Activated CD8-positive, alpha-beta T cell treated with anti-CD3 and anti-CD28 coated beads for 36 hours (primary cell): ENCODE measurements at places on chromosomes 7 and 10. TPM values are rescaled to one million over a fixed set of nuclear protein-coding genes. Genes with fewer than 3 reads are reported as not detected.

The CUBN gene
- total RNA-seq: 0.65 TPM

The DIP2C gene
- total RNA-seq: 0.95 TPM

DNA sequence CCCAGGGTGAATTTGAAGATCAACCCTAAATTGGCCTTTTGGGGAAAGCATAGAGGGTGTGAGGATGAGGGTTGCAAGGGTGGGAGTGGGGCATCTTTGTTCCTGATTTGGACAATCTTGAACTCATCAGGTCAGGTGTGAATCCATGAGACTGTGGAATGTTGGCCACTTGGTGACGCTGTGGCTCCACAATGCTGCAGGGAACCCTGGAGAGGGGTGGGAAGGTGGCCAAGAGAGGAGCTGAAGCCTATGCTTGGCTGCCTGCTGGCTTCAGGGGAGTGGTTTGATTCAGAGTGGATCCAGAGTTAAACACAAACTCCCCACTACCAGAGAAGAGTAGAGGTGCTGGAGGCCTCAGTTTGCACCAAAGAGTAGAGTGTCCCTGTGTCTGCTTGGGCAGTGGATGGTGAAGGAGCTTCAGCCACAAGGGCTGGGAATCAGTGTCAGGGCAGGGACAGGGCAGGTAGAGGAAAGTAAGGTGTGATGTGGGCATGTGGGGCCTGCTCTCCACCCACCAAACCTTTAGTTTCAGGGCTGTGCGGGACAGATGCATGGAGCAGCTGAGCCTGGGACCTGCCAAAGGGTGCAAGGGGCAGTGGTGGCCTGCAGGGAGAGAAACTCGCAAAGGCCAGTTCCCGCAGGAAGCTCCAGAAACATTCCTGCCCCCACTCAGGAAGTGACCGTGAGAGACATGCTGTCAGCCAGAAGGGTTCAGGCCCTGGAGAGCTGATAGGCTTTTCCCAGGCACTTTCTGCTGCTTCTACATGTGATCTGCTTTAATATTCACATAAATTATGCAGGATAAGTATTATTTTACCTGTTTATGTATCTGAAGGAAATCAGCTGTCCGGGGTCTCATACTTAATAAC lies 81.0 kb upstream of the PRSS58 start:
- H3K4me1 ChIP-seq: peaks cover 23% of the 10 kb centered on the region
- peaks cover 2% of the 10 kb centered on the region for H3K27me3 ChIP-seq
- H3K36me3 ChIP-seq: no peaks in the 10 kb centered on the region
- H3K4me3 ChIP-seq: no peak overlapping the region
- peak; percentile 53 for DNase-seq
- H3K27ac ChIP-seq: peak overlapping the region; percentile 26

- H3K36me3 ChIP-seq: peaks cover 40% of the 10 kb centered on the region
- no peaks in the 10 kb centered on the region for H3K27me3 ChIP-seq
- DNase-seq: no peak
- H3K27ac ChIP-seq: no peak overlapping the region
- no peak overlapping the region for H3K4me3 ChIP-seq
- H3K4me1 ChIP-seq: peaks cover 45% of the 10 kb centered on the region
Observed at GRCh38 chr10:58278274-58278961, 9.5 kb downstream of the CISD1 start.

GRCh38 chr10:89706011-89706410 lies 4.6 kb downstream of the KIF20B start:
- H3K4me3 ChIP-seq: peak overlapping the region; percentile 13
- H3K4me1 ChIP-seq: peaks cover 37% of the 10 kb centered on the region
- peaks cover 29% of the 10 kb centered on the region for H3K36me3 ChIP-seq
- peak overlapping the region; percentile 16 for H3K27ac ChIP-seq

DNA sequence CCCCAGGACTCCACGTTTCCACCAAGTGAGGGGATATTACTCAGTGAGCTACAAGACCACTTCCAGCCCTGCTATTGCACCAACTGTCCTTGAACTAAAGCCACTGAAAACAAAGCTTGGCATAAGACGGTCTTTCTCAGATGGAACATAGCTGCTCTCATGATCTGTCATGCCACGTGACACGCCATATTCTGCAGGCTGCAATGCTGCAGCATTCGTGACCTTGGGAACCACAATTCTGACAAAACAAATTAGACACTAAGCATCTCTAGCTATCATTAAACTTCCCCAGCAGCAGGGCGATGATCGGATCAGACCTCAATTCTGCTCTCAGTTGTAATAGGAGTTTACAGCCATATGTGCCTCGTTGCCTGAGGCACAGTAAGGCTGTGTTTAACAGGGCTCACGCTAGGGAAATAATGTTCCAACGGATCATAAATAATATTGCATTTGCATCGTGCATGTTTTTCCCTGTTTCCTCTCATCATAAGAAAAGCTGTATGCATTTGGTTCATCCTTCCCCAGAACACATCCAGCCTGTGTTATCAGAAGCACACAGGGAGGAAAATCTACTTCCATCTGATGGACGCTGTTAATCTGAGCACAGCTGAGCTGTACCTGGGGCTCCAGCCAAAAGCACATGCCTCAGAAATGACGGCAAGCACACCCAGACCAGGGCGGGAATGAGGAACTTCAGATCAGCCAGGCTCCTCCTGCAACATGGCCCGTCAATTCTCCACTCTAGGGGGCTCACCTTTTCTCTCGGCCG lies 38.6 kb upstream of the CNPY1 start:
- peaks cover 9% of the 10 kb centered on the region for H3K4me1 ChIP-seq
- H3K27ac ChIP-seq: no peak overlapping the region
- DNase-seq: no peak
- no peaks in the 10 kb centered on the region for H3K36me3 ChIP-seq
- no peak overlapping the region for H3K4me3 ChIP-seq

GRCh38 chr7:157010588-157011332 lies at the start of gene MNX1:
TSS of gene MNX1 (minus strand) at chr7:157010663. CDS start at chr7:157010350, 313 bp downstream.
- H3K4me3 ChIP-seq: peak within 1 kb of the TSS; percentile 19
- H3K27me3 ChIP-seq: peaks cover 77% of the 10 kb centered on the region
- DNase-seq: peak; percentile 63

DNA sequence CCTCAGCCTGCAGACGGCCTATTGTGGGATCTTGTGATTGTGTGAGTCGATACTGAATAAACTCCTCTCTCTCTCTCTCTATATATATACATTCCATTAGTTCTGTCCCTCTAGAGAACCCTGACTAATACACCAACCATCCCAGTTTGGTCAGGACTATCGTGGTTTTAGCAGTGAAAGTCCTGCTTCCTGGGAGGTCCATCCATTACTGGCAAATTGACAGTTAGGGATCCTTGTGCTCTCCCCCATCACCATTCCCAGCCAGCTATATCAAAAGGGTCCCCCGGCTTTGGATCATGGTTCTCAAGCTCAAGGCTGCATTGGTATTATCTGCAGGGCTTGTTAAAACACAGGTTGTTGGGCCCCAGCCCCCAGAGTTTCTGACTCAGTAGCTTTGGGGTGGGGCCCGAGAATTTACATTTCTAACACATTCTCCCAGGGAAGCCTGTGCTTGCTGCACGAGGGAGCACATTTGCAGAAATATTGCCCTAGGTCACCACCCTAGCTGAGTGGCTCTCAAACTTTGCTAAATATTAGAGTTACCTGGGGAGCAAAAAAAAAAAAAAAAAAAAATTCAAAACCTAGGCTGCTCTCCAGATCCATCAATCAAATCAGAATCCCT lies 899.1 kb upstream of the AUTS2 start:
- H3K27ac ChIP-seq: no peak overlapping the region
- no peak overlapping the region for H3K4me3 ChIP-seq
- H3K27me3 ChIP-seq: no peaks in the 10 kb centered on the region

DNA sequence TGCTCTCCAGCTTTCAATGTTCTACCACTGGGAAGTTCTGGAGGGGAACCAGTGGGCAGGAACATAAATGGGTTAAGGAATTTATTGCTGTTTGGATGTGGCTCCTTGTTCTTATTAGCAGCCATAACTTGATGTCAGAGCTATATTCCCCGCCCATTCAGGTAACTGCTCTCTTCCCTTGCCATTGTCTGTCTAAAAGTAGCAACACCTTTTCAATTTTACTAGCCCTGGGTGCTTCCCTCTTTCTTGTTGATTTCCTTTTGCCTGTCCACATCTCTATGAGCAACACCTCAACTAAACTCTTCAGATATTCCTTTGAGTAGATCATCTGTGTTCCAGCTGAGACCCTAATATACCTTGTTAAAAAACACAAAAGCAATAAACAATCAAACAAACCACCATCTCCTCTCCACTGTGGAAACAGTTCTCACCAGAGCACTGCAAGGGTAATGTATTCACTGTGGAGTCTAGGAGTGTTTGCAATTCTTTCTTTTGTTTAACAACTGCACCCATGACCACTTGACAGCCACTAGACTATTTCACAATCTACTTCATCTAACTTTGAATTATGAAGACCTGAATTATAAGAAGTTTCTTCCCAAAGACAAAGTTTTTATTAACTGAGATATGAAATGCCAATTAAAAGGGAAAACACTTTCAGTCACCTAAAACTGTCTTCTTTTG lies 436.7 kb downstream of the IPMK start:
- H3K27me3 ChIP-seq: no peaks in the 10 kb centered on the region
- H3K36me3 ChIP-seq: no peaks in the 10 kb centered on the region
- DNase-seq: no peak

DNA sequence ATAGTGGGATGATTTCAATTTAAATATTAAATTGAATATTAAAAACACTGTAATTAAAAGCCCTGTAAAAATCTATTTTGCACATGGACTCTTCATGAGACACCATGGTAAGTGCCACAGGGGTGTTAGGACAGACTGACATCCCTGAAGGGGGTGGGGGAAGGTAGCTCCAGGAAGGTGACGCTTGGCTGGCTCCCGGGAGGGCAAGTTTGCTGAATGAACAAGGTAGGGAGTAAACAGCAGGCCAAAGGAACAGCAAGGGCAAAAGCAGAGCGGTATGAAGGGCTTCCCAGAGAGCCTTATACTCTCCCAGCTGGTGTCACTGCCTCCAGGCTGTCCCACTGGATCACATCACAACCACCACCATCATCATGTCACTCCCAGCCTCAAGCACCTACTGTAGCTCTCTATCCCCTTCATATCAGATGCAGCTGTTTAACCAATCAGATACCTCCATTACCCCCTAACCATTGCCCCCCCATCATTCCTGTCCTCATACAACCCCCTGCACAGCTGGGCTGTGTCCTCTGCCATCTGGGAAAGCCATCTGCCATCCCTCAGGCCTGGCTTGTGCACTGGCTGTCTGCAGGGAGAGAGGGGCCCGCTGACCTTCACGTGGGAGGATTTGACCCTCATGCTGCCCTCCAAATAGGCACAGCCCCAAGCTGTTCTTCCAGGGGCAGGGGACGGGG lies 19.5 kb downstream of the HSPA12A start:
- DNase-seq: no peak
- H3K27me3 ChIP-seq: peaks cover 50% of the 10 kb centered on the region
- H3K4me1 ChIP-seq: peaks cover 22% of the 10 kb centered on the region
- no peak overlapping the region for H3K27ac ChIP-seq
- no peak overlapping the region for H3K4me3 ChIP-seq
- no peaks in the 10 kb centered on the region for H3K36me3 ChIP-seq

- H3K27me3 ChIP-seq: no peaks in the 10 kb centered on the region
- H3K4me3 ChIP-seq: no peak overlapping the region
- peaks cover 79% of the 10 kb centered on the region for H3K4me1 ChIP-seq
- peaks cover 21% of the 10 kb centered on the region for H3K36me3 ChIP-seq
Observed at GRCh38 chr7:131068604-131069021, 259.1 kb upstream of the MKLN1 start.

DNA sequence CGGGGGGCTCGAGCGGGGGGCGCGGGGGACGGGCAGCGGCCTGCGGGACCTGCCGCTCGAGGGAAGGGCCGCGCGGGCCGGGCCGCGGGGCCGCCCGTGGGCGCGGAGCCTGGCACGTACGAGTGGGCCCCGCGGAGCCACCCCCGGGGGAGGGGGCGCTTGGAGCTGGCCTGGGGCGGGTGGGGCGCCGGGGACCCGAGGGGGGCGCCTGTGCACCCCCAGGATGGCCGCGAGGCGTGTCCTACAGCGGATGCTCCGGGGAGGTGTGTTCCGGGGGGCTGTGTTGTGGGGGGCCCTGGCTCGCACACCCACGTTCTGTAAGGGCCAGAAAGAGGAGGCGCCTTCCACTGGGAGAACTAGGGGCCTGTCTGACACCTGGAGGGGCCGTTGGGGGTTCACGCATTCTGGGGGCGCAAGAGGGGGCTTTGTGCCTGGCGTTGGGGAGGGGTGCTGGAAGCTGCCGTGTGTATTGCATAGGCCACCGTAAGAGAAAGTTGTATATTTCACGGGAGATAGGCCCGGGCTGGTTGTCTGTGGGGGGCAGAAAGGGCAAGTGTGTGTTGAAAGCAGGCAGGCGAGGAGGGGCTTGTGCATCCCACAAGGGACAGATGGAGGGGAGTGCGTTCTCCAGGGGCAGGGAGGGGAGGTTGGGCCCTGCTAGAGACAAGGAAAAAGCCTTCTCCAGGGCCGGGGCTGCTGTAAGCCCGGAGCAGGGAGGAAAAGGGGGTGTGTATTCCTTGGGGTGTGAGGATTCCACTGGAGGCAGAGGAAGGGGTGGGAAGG lies 663 bp downstream of the VPS37D start:
- H3K4me3 ChIP-seq: peak overlapping the region; percentile 62
- no peaks in the 10 kb centered on the region for H3K36me3 ChIP-seq
- no peak overlapping the region for H3K27ac ChIP-seq
- DNase-seq: no peak

- no peak overlapping the region for H3K4me3 ChIP-seq
- H3K4me1 ChIP-seq: no peaks in the 10 kb centered on the region
- no peak overlapping the region for H3K27ac ChIP-seq
- peak; percentile 6 for DNase-seq
- peaks cover 20% of the 10 kb centered on the region for H3K27me3 ChIP-seq
Observed at GRCh38 chr7:123580406-123581161, 21.0 kb upstream of the ASB15 start.
